ENCODE measurements at places on chromosomes 4 and X.

DNA sequence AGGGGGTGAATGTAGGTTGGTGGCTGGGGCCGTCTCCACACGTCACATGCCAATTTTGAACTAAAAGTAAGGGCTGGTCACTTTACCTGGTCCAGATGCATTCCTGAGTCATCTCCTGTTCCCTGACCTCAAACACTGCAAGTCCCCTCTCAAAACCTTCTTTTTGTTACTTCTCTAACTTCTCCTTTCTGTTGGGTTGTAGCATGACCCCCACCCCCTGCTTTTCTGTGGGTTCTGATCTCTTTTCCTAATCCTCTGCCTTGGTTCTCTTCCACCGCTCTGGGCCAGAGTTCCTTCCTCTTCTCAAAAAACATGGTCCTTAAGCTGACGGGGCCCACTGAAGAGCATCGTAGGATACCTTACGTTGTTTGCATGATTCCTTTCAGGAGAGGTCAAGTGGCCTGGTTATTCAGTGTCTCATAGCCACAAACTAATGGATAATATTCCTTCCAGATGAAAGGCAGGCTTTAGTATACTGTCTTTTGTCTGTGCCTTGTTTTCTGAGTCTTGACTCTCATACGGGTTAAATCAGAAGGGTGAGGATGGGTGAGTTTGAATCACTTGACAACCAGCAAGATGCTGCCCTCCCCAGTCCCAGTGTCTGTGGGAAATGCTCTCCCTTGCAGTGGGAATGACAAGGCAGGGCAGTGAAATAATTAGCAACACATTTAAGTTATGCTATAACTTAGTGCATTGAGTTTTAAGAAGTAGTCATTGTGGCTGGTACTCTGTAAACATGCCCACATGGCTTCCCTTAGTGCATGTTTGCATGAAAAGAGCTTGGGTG is 15.1 kb downstream of the SMS start:
- no peak for DNase-seq

DNA sequence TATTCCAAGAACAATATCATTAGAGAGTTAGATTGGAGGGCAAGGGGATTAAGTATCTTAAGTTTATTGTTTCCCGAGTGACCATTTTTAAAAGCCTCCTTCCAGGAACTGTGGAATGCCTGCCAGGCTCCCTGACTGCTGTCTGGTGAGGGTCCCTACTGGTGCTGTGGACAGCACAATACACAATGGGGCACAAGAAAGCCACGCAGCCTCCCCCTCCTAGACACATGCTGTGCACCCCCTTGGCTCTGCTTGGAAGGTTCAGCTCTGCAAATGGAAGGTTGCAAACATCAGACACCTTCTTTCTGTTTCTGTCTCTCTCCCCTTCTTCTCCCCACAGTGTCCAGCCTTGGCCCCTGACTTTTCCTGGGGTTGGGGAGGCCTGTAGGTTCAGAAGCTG is 153.2 kb downstream of the SHROOM3 start:
- DNase-seq: no peak

DNA sequence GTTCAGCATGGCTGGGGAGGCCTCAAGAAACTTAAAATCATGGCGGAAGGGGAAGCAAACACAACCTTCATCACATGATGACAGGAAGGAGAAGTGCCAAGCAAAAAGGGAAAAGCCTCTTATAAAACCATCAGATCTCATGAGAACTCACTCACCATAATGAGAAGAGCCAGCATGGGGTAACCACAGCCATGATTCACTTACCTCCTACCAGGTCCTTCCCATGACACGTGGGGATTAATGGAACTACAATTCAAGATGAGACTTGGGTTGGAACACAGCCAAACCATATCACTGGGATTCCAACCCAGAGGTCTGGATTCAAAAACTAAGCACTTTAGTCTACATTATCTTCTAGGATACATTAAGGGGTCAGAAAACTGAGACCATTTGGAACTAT is 609.6 kb upstream of the SPANXN1 start:
- no peak for DNase-seq

DNA sequence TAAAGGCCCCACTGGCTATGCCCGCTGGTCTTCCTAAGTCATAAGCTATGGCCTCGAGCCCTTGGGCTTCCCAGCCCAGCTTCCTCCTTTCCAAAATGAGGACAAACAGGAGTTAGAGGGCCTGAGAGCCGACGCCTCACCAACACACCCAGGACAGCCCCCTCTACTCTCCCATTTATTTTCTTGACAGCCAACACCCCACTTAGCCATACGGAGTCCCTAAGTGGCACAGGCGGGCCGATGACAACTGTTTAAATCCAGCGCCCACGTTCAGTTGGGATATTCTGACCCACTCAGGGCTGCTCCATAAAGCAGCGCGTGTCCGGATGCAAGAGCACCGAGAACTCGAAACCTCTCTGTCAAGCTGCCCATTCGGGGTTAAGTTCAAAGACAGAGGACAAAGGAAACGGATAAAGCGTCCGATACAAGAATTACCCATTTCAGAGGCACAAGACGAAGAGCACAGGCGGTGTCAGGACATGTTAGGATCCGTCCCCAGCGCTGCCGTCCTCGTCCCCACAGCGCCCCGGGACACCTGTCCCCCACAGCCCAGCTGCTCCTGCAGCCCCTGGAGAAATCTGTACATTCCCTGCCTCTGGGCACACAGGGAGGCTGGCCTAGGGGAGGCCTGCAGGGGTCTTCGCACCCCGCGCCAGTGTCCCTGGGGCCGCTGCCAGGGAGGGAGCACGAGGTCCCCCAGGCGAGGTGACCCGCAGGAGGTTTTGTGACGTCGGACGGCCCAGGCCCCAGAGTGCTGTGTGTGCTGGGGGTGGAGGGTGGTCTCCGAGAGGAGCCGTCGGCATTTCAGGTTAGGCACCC is 1.2 kb downstream of the PRKX start:
- no peak for DNase-seq

DNA sequence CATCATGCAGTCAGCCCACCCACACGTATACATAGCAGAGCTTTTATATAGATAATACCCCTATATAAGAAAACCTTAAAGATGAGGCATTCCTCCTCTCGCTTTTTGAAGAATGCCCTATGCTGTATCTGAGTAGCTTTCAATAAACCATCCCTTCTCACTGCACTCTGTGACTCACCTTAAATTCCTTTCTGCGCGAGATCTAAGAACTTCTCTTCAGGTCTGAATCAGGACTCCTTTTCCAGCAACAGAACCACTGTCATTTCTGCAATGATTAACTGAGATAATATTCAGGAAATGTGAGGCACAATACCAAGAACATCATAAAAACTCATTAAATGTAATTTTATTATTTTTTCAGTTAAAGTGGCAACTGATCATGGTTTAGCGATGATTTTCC is 76.4 kb upstream of the DCLK2 start:
- no peak for DNase-seq

GRCh38 chrX:94455782-94456181 is 781.8 kb downstream of the FAM133A start:
- no peak for DNase-seq

GRCh38 chrX:9163214-9163709 is 129.3 kb upstream of the FAM9B start:
- DNase-seq: no peak

- no peak for DNase-seq
Measured at GRCh38 chrX:38847206-38847902, 46.1 kb downstream of the MID1IP1 start.

DNA sequence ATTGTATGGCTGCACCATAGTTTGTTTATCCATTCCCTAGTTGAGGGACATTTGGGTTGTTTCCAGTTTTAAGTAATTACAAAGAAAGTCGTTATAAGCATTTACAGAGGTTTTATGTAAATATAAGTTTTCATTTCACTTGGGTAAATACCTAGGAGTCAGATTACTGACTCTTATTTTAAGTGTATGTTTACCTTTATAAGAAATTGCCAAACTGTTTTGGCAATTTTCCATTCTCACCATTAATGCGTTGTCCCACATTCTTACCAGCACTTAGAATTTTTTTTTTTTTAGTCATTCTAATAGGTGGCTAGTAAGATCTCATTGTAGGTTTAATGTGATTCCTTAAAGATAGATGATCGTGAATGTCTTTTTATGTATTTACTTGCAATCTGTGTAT is 121.5 kb upstream of the NR3C2 start:
- DNase-seq: no peak

GRCh38 chr4:180812783-180813182 is 1430.4 kb upstream of the TENM3 start:
- DNase-seq: no peak

DNA sequence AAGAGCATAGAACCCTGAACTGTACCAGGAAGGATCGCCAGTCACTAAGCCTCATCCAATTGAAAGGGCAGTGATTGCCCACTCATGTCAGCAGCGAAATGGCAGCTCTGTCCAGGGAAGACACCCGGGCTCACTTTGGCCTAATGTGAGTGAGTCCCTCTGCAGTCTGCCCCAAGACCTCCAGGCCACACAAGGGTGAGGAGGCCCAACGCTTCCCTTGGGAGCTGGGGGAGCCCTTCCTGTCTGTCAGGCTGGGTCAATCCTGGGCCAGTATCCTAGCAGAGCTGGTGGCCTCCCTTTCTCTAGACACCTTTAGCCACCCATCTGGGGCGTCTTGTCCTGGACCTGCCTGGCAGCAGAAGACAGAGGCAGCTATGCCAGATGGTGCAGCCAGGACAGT is 39.6 kb upstream of the GPC4 start:
- no peak for DNase-seq

GRCh38 chrX:4379071-4379470 is 665.6 kb upstream of the PRKX start:
- no peak for DNase-seq

DNA sequence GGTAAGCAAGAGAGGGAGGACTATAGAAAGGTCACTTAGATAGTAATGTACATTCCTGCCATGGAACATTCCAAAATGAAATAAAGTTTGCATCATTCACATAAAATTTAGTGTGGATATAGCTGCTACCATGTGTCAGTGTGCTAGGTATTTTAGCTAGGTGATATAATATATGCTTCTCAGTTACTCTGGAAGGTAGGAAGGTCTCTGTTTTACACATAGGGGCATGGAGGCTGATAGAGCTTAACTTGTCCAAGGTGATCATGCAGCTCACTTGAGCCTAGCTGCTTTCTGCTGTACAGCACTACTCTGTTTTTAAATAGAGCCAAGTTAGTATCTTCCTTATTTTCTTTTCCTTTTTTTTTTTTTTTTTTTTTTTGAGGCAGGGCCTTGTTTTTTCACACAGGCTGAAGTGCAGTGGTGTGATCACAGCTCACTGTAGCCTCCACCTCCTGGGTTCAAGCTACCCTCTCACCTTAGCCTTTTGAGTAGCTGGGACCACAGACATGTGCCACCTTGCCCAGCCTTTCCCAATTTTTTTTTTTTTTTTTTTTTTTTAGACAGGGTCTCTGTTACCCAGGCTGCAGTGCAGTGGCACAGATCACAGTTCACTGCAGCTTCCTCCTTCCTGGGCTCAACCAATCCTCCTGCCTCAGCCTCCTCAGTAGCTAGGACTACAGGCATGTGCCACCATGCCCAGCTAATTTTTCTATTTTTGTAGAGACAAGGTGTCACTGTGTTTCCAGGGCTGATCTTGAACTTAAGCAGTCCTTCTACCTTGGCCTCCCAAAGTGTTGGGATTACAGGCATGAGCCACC is 10.4 kb downstream of the AFF1 start:
- no peak for DNase-seq

- no peak for DNase-seq
Measured at GRCh38 chr4:81130569-81130968, 84.5 kb downstream of the PRKG2 start.

DNA sequence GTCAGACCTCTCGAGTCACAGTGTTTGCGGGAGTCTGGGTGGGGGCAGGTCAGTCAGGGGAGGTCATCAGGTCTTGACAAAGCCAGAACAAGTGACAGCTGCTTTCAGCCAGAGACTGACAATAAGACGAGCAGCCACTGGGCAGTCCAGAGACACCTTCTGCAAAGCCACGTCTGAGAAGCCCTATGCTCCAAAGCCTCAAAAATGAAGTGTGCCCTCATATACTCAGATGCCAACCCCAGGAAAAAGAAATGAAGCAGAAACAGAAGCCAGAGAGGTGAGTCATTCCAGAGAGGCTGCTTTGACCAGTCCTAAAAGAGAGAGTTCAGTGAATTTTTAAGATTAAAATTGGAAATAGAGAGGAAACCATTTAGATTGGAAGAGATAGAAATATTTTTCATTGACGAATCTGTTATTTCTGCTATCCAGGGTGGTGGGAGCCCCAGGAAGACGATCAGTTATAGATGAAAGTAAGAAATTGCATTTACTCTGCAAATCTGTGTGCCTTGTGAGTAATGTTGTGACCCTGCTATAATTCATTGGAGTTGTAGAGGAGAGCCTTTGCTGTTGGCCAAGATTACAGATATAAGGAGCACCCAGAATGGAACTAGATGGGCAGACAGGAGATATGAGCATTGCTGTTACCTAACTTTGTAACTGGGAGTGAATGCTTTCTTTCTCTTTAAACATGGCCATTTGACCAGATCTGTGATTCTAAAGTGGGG is 77.9 kb downstream of the LRRC66 start:
- no peak for DNase-seq

- no peak for DNase-seq
Measured at GRCh38 chrX:152831391-152831790, 528 bp downstream of the NSDHL start.

Data from NCI-H526 treated with DMSO at 0.1 percent for 48 hours (cell line).